ENCODE measurements at places on chromosomes 1 and 21.

- no peak for DNase-seq
Measured at GRCh38 chr1:24720152-24720551, 25.1 kb upstream of the CLIC4 start.

- no peak for DNase-seq
Measured at GRCh38 chr1:54237586-54237985, 37.6 kb downstream of the MRPL37 start.

DNA sequence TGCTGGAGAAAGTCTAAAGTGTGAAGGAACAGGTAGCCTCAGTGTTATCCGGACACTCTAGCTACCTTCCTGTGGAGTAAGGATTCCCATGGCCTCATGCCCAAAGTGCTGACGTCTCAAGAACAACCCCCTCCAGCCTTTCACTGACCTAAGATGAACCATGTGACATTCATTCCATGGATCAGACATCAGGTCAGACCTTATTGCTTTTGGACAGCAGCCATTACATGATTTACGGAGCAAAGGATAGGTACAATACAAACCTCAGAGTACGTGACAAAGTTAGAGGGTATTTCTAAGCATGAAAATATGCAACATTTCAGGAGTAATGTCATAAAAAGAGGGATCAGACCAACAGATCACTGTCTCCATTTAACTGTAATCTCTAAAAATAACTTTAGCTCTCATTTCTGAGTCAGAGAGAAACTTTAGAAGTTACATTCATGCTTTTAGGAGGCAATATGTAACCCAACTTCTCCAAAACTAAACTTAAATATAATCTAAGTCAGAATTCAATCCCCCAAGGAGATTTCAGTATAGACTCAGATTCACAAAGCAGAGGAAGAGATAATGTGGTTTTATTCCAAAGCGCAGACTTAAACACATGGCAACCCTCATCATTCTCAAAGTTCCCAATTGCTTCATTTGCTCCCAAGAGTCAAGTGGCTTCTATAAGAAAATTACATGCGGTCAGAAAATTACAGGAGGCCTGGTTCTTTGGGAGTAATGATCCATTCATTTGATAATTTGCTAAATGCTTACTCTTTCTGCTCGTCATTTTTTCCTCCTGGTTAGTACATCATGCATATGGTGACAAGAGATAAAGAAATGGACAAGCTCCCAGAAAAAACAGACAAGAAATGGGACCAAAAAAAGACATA, 280.4 kb downstream of the SETD4 start:
- no peak for DNase-seq

GRCh38 chr1:161999301-162000052, 24.2 kb downstream of the OLFML2B start:
- DNase-seq = no peak

Data from stimulated activated naive CD4-positive, alpha-beta T cell treated with Interleukin-2 at 50 U/mL for 16 hours (primary cell).